Epithelial cell of prostate (primary cell): ENCODE measurements at places on chromosomes 4 and X.

- DNase-seq: no peak
These were observed 23.2 kb downstream of the APOO start for GRCh38 chrX:23884427-23885024.

- DNase-seq: no peak
These were observed 48.4 kb downstream of the ANXA3 start for GRCh38 chr4:78599931-78600375.

- DNase-seq: no peak
These were observed 494.7 kb downstream of the TRAM1L1 start for GRCh38 chr4:116590648-116591047.

DNA sequence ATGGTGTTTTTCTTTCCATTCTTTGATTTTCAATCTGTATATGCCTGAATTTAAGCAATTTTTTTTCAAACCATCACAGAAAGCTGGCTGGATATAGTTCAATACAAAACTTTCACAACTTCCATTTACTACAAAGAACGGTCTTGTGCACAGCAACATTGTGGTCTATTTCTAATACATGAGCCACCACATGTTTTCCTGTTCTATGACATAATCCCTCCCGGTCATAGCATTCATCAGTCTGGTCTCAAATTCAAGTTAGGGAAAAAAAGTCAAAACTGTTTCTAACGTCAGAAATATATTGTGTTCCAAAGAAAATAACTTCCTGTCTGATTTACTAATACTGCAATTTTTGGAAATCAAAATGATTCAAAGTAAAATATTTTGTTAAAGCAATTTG, 7.5 kb upstream of the CXCL6 start:
- no peak for DNase-seq

DNA sequence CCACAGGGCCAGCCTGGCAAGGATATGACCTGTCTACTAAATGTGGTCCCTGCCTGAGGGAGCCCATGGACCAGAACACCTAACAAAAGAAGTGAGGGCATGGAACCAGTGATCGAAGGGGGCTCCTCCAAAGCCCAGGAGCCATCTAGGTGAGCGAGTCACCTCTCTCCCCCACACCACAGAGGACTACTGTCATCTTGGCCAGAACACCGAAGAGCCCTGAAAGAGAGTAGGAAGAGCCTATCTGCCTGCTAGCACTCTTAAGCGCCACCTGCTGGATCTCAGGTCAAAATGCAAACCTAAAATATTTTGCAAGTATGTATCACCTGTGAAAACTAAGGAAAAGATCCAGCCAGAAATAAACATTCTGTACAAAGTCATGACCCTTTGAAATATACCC, 137.9 kb upstream of the ZXDB start:
- DNase-seq: no peak

- DNase-seq: no peak
These were observed 130.9 kb downstream of the CBR4 start for GRCh38 chr4:168879188-168879587.

DNA sequence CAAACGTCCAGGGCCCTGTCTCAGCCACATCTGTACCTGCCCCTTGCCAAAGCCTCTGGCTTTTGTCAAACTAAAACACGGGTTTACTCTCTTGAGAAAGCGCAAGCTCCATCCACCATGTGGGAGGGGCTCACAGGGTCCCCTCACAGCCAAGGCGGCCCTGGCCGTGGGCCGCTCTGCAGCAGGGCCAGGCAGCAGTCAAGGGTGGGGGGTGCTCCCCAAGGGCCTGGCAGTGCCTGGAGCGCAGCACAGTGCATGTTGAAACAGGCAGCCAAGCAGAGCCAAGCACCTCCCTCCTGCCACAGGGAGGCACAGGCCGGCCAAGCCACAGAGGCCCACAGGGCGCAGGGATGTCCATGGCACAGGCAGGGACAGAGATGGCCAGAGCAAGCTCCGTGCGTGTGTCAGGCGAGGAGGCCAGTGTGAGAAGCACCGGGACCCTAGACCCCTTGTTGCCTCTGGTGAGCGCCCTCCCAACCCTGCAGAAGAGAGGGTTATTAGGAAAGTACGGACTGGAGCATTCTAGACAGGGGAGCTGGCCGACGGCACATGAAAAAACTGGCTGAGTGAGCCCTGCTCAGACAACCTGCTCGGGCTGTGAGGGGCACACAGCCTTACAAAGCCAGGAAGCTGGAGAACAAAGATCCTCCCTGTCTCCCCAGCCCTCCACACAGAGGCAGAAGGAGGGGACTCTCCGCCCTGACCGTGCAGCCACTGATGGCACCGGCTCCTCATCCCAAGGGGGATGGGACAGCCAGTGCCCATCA, 39.0 kb downstream of the FAM53A start:
- peak; percentile 12 for DNase-seq
